ENCODE measurements at places on chromosomes 7 and 10. TPM values are rescaled to one million over a fixed set of nuclear protein-coding genes. Genes with fewer than 3 reads are reported as not detected.

AKR1C8 gene
- not detected for total RNA-seq

FFAR4 gene
- total RNA-seq: 0.07 TPM

ZNF398 gene
- 8.4 TPM for total RNA-seq

CAV1 gene
- total RNA-seq: 323 TPM

GNAT3 gene
- not detected for total RNA-seq

SP8 gene
- total RNA-seq: not detected

GPAM gene
- total RNA-seq: 20.5 TPM

OPN4 gene
- total RNA-seq: 0.28 TPM

BEND7 gene
- 11.5 TPM for total RNA-seq

GIMAP8 gene
- total RNA-seq: 12.7 TPM

CCL26 gene
- 0.75 TPM for total RNA-seq

DNA sequence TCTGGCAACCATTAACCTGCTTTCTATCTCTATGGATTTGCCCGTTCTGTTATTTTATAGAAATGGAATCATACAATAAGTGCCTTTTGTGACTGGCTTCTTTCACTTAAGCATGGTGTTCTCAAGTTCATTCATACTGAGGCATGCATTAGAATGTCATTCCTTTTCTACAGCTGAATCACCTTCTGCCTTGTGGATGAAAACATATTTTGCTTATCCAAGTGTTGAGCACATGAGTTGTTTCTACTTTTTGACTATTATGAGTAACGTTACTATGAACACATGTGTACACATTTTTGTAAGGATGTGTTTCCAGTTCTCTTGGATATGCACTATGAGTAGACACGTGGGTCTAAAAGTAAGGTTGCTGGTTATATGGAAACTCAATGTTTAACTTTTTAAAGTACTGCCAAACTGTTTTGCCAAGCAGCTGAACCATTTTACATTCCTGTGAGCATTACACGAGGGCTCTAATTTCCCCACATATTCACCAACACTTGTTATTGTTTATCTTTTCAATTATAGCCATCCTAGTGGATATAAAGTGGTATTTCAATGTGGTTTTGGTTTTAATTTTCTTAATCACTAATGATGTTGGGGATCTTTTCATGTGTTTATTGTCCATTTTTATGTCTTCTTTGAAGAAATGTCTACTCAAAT lies 241.3 kb downstream of the FANK1 start:
- no peak for DNase-seq

GRCh38 chr7:105346593-105347322 lies 42.0 kb downstream of the SRPK2 start:
- no peak for DNase-seq

DNA sequence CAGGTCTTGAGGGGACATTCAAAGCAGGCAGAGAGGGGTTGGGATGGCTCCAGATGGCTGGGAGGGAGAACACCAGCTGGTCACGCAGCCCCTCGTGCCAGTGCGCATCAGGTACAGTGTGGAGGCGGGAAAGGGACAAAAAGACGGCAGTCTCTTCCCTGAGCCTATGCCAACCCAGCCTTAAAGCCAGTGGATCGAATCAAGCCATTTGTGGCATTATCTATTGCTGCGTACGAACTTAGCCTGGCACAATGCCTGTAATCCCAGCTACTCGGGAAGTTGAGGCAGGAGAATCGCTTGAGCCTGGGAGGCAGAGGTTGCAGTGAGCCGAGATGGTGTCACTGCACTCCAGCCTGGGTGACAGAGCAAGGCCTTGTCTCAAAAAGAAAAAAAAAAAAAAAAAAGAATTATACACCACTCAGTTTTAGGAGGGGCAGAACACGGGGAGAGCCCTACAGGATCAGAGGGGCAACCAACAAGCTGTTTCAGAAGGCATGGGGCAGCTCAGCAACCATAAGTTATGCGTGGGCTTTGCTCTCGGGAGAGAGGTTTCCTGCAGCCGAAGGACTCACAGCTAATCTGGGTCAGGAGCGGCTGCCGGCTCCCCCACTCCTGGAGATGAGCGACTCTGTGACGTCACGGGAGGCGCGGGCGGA lies 356 bp upstream of the NDUFB2 start:
- DNase-seq: peak; percentile 96

- DNase-seq: no peak
Observed at GRCh38 chr7:117493460-117493859, 13.6 kb downstream of the CFTR start.

DNA sequence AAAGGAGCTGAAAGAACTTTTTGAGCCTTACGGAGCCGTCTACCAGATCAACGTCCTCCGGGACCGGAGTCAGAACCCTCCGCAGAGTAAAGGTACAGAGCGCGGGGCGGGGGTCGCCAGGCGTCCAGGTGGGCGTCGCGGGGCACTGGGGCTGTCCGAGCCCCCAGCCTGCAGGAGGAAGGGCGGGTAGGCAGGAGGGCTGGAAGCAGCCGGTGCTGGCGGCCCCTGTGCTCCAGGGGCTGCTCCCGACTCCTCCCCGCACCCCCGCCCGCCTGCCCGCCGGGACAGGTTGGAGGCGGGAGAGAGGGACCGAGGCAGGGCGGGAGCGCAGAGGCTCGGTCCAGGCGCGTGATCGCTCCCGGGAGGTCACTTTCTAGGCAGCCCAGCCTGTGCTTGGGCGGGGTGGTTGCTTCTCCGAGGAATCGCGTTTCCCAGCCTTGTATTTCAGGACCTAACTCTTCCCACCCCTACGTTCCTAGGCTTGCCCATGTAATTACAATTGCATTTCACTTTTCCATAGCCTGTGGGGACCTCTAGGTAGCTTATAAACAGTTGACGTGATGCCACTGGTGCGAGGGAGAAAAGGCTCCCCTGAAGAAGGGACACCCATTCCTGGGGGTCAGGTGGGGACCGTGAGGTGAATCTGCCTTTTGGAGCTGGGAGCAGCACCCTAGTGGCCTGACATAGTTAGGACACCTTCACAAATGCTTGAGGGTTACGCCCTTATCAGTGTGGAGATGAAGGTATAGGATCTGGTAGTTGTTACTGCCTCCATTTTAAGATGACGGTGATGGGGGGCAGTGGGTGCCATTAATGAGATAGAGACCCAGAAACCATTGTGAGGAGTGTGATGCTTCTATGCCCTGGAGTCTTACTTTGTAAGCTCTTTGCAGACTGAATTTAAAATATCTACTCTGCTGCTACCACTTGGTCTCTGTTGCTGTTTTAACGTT lies 148.2 kb downstream of the CELF2 start:
- peak; percentile 71 for DNase-seq

DNA sequence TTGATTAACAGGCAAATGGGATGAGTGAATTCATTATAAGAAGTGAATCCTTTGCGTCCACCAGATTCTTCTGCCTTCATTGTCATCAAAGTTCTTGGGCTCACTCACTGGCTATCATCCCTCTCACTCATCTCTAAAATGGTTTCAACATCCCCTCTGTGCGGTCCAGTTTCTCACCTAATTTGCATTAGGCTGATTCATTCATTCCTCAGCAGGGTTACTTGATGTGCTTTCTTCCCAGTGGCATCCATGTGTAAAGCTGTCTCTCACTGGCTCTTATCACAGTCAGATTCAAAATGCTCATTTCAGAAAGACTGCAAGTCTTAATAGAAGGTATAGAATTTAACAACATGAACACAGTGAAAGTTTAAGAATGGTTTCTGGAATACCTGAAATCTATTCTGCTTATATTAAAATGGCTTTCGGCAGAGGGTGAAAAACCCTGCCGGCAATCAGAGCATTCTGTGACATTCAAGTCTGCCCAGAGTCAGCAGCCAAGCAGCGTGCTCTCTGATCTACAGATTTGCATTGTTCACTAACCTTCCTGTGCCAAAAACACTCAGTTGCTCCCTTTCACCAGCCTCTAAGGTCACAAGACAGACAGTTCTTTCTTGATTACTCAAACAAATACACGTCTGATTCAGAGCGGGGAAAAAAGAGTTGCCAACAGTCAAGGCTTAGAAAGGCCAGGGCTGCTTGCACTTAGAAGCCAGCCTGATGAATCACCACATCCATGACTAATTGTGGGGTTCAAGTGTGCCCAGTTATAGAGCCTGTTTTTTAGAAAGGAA lies 106.7 kb downstream of the TES start:
- DNase-seq: peak; percentile 40

GRCh38 chr7:158111906-158112570 lies 475.6 kb downstream of the PTPRN2 start:
- DNase-seq: no peak

DNA sequence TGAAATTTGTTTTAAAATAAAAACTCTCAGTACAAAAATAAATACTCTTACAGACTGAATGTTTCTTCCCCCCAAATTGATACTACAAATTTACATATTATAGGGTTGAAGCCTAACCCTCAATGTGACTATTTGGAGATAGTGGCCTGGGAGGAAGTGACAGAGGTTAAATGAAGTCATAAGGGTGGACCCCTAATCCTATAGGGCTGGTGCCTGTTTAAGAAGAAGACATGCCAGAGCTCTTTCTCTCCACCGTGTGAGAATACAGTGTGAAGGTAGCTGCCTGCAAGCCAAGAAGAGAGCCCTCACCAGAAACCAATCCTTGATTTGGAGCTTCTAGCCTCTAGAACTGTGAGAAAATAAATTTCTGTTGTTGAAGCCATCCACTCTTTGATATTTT lies 67.6 kb downstream of the MCU start:
- DNase-seq: no peak

GRCh38 chr10:20922033-20922432 lies 24.9 kb upstream of the NEBL start:
- no peak for DNase-seq

DNA sequence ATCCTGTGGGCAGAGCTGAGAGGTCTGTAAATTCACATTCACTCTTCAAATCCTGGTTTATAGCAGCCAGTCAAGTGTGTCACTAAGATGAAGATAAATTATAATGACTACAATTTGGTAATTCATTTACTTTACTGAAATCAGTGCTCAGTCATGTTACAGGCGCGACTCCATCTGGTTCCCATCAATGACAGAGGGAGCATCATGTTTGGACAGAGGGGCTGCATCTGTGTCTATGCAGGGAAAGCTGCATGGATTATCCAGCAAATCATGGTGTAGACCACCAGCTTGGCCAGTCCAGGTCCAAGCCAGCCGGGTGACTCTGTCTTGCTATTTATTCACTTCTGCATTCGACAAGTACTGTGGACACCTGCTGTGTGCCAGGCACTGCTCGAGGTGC lies 214.1 kb upstream of the ZNF32 start:
- no peak for DNase-seq

- no peak for DNase-seq
Observed at GRCh38 chr7:100825751-100826513, 1.4 kb downstream of the EPHB4 start.

GRCh38 chr7:74187915-74188675 lies 13.9 kb downstream of the EIF4H start:
- DNase-seq: no peak

- DNase-seq: peak; percentile 57
Observed at GRCh38 chr10:93894516-93895378, 969 bp downstream of the SLC35G1 start.

- no peak for DNase-seq
Observed at GRCh38 chr7:92259062-92259461, 13.3 kb downstream of the ANKIB1 start.

GRCh38 chr7:52161483-52161882 lies 844.9 kb upstream of the COBL start:
- no peak for DNase-seq

GRCh38 chr7:86320341-86320740 lies 323.4 kb upstream of the GRM3 start:
- DNase-seq: no peak

- DNase-seq: peak; percentile 45
Observed at GRCh38 chr10:71268247-71268691, 50.8 kb upstream of the SLC29A3 start.

- DNase-seq: peak; percentile 24
Observed at GRCh38 chr10:78185693-78186055, 152.0 kb downstream of the RPS24 start.

- no peak for DNase-seq
Observed at GRCh38 chr7:26683277-26683676, 181.1 kb downstream of the SKAP2 start.

Data from heart left ventricle (tissue), 16 donors.